Muscle of back (tissue), 13 donors: ENCODE measurements at places on chromosomes 4 and X.
A peak's percentile ranks its signal among the peaks of the same experiment; 100 is the strongest.

- DNase-seq, result no peak
Observed at GRCh38 chrX:155747520-155747919, 133.6 kb upstream of the VAMP7 start.

DNA sequence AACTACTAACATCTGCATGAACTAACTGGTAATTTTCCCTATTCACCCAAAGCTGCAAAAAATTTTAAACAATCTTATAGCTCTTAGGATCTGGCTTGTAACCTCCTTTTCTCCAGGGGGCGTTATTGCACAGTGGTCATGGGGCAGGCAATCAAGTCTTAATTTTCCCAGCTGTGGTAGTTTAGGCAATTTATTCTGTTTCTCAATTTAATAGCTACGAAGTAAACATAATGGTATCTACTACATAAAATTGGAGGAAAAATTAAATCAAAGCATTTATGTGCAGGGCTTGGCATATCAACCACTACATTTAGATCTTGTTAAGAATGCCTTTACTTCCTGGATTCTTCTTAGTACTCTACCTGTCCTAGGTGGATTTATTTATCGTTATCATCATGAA, 137.4 kb upstream of the GUCY1A1 start:
- DNase-seq, result no peak

- DNase-seq, result no peak
Observed at GRCh38 chr4:91598696-91599095, 705.1 kb upstream of the GRID2 start.

GRCh38 chrX:151988706-151989299, 14.3 kb upstream of the GABRE start:
- DNase-seq, result no peak

DNA sequence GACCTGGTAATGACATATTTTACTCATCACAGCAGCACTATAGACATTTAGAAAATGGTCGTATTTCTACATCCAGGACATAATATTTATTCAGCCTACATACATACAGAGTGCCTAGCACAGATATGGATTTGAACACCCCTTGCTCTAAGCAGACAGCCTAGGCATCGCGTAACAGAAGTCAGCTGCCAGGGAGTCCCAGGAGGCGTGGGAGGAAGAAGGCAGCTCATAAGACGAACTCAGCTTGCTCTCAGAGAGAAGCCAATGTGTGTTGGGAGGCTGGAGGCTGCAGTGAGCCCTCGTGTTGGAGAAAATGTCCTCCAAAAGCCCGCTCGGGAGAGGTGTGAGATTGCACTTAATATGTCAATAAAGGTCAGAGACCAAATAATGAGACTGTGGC, 131.6 kb downstream of the BCOR start:
- no peak for DNase-seq

- DNase-seq, result no peak
Observed at GRCh38 chr4:184785813-184786212, 40.0 kb downstream of the ACSL1 start.

DNA sequence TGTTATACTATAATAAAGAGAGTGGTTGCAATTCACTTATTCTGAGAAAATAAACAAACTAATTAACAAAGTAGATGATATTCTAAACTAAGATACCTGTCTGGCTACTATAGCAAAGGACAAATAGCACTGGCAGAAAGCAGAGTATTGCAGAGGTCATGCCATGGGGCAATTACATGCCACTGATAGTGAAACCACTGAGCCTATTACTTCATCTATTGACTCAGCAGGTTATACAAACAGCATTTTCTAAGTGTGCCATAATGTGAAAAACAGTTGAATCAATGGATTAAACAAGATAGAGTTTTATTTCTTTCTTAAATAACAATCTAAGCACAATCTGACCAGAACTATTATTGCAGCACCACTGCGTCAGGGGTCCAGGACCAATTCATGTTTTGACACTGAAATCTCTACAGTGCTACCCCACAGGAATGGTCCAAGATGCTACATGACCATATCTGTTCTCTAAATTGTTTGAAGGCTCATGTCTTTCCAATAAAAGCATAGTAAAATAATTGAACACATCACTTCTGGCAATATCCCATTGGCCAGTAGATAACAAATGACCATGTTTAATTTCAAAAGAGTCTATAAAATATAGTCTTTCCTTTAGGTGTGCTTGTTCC, 389.5 kb upstream of the GRID2 start:
- DNase-seq, result no peak

DNA sequence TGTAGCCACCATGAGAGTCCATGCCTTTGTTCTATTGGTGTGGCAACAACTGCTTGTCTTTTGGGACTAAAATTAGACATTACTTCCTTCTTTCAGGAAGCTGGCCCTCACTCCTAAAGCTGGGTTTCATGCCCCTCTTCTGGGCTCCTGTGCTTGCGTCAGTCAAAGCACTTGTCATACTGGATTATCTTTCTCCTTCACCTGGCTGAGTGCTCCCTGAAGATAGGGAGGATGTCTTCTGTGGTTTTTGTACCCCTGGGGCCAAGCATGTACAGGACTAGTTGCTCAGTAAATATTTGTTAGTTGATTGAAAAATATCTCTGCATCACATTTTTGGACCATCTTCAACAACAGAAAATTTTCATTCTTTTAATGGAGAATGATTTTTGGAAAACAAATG, 26.1 kb upstream of the LONRF3 start:
- DNase-seq, result no peak

GRCh38 chr4:82149750-82150149, 224.0 kb downstream of the HNRNPD start:
- no peak for DNase-seq

GRCh38 chrX:118968031-118968430, 6.4 kb upstream of the LONRF3 start:
- no peak for DNase-seq

DNA sequence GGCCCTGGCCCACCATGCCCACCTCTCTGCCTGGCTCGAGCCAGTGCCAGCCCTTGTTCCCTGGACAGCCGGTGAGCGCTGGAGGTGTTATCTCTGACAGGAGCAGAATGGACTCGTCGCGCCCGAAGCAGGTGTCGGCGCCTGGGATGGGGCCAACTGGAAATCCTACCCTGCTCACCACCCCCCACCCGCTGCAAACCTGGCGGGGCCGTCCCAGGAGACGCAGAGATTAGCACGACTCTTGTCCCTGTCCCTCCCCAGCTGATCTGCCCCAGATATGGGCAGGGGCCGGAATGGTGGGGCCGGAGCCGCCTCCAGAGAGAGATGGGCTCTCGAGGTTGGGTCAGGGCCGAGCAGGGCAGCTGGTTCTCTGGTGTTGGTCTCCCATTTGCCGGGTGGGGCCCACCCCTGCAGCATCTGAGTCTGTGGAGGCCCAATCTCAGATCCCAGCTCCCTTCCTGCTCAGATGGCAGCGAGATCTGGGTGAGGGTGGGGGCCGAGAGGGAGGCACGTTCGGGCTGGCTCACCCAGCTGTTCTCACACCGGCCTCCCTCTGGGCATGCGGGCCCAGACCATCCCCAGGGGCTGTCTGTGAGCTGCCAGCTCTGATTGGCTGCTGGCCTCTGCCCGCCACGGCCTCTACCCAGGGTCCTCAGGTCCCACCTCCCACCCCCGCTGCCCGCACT, 20.1 kb upstream of the FGFR3 start:
- DNase-seq, result no peak

GRCh38 chr4:100391863-100392262, 126.0 kb downstream of the EMCN start:
- DNase-seq, result no peak

GRCh38 chr4:122731676-122732075, 828 bp upstream of the BBS12 start:
- DNase-seq, result no peak

DNA sequence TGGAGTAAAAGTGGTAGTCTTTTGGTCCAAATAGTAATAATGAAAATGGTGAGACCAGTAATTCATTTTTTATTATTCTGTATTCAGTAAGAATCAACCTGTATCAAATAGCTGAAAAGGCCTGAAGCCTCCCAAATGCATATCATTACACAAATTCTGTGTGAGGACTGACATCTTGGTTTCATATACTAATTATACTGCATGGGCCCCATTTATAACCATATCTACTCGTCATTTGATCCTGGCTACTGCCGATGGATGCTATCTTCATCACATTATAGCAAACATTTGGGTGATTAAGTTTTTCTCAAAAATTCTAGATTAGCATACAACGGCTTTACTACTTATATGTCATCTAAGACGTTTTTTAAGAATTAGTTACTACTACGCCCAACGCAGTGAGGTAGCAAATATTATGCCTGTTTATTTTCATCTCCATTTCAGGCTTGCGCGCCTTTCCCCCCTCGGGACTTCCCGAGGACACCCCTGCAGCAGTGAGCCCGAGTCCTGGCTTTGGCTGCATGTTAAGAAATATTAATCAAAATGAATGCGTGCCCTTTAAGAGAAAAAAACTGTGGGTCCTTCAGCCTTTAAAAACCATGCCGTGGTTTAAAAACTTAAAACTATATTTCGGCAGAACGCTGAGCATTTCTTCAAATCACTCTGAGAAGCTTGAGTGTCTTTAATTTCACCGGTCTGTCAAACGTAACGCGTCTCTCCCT, 814 bp upstream of the MMAA start:
- DNase-seq, result no peak

GRCh38 chr4:10095296-10095991, 21.2 kb downstream of the WDR1 start:
- DNase-seq, result no peak

- DNase-seq, result peak; percentile 77
Observed at GRCh38 chr4:72525938-72526337, 43.1 kb downstream of the ADAMTS3 start.

- peak; percentile 70 for DNase-seq
Observed at GRCh38 chr4:140308366-140309123, 64.9 kb upstream of the SCOC start.

- DNase-seq, result peak; percentile 52
Observed at GRCh38 chrX:17020851-17021821, 74.7 kb downstream of the REPS2 start.

DNA sequence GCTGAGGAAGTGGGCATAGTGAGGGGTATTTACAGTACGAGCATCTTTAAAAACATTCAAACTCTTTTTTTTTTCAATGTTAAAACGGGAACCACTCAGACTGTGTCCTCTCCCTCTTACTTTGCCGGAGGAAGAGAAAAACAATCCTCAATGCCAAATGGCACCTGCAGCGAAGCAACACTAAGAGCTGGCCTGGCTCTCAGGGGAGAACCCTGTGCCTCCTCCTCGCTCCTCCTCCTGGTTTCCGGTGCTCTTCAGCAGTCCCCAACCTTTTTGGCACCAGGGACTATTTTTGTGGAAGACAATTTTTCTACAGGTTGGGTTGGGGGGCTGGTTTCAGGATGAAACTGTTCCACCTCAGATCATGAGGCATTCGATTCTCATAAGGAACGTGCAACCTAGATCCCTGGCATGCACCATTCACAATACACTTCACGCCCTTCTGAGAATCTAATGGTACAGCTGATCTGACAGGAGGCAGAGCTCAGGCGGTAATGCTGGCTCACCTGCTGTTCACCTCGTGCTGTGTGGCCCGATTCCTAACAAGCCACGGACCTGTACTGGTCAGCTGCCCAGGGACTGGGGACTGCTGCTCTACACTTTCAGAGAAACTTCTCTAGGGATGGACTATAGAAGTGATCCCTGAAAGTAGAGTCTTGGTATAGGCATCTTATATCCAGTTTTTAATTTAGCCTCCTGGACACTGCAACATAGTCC, 404.1 kb downstream of the RAPGEF2 start:
- no peak for DNase-seq

GRCh38 chr4:157048248-157048647, 27.7 kb upstream of the GLRB start:
- DNase-seq, result peak; percentile 58

DNA sequence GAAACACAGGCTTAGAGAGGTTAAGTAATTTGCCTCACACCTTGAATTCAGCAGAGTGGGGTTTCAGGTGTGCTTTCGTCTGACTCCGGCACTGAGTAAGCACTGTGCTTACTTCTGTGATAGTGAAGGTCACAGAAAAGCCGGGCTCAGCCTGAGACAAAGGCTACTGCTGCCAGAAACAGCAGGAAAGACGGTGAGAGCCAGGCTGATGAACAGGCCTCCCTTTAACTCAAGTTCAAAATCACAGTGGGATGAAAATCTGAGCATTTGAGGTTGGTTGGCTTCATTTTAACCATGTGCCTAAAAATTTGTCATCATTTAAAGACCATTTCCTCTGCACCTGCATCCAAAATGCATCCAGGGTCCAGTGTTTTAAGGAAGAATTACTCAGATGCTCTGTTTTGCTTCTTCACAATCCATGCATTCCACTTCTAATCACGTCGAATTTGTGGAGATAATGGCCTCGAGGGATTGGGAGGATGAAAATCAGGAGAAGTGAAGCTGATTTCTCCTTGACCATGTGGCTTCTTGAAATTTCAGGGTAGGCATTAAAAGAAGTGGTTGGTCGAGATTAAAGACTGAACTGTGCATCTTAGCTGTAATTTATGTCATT, 121.2 kb upstream of the LNX1 start:
- DNase-seq, result no peak

- DNase-seq, result no peak
Observed at GRCh38 chr4:139767585-139767984, 102.0 kb downstream of the MGST2 start.

DNA sequence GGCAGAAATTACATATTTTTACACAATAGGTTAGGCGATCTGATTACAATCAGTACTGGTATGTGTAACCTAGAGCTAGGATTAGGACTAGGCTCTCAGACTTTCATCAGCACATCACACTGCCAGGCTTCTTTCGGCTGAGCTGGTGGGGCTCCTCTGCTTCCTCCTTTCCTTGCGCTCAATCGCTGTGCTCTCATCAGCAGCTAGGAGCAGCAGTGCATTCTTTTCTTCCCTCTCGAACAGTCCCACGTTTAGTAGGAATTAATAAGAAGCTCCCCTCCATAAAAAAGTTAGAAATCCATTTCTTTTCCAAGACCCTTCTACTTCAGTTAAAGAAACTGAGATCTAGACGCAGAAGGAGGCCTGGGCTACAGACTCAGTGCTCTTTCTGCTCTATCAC, 350.4 kb downstream of the SPRY1 start:
- DNase-seq, result no peak

DNA sequence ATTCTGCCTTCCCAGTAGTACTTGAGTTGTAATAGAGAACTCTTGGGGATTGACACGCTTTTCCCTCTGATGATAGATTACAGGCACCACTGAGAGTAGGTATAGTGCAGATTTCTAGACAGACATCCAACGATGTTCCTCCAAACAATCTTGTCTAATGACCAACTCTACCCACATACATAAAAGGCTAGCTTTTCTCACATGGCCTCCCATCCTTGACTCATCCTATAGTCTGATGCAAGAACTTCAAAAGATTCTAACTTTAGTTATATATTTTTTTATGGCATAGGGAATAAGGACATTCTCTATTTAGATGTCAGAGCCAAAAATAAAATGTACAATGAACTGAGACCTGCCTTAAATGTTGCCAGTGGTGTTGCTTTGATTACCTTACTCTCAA, 60.9 kb downstream of the GLRA2 start:
- no peak for DNase-seq

GRCh38 chrX:107627838-107628661, at the start of gene PRPS1:
PRPS1 (plus strand) TSS chrX:107628510; CDS start chrX:107628629, 119 bp downstream.
- DNase-seq, result peak; percentile 93

GRCh38 chr4:111985426-111985825, 159.8 kb upstream of the FAM241A start:
- DNase-seq, result no peak
